Activated naive CD4-positive, alpha-beta T cell treated with anti-CD3 and anti-CD28 coated beads for 36 hours (primary cell): ENCODE measurements at places on chromosomes 16 and 17.

GRCh38 chr17:29179232-29180033, 765 bp downstream of the MYO18A start:
- no peak for DNase-seq

GRCh38 chr17:39099663-39100286, 51.7 kb downstream of the PLXDC1 start:
- no peak for DNase-seq

DNA sequence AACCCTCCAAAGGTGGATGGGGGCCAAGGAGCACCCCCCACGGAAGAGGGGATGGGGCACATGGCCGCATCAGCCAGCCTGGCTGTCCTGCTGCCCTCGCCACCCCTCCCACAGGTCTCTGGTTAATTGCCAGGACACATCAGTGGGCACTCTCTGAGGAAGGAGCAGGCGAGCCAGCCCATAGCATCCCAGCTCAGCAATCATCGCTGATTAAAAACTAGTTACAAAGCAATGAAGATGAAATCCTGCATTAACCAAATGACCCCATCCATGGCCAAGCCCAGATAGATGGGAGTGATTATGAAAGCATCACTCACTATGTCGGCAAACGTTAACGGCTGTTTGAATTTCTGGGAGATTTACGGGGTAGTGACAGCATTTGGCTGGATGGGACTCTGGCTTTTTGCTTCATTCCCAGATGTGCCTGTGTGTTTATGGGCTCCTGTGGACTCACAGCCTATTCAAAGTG, 45.3 kb downstream of the CCDC182 start:
- DNase-seq = no peak

DNA sequence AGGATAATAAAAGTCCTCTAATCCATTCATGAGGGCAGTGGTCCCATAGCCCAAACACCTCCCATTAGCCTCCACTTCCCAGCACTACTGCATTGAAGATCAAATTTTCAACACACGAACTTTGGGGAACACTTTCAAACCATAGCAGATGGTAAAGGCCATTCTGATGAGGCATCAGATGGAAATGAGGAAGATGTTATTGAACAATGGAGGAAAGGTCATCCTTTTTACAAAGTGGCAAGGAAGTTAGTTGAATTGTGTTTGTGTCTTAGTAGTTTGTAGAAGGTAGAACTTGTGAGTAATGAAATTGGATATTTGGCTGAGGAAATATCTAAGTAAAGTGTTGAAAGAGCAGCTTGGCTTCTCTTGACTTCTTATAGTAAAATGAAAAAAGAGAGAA, 93.3 kb upstream of the NLRP1 start:
- no peak for DNase-seq

DNA sequence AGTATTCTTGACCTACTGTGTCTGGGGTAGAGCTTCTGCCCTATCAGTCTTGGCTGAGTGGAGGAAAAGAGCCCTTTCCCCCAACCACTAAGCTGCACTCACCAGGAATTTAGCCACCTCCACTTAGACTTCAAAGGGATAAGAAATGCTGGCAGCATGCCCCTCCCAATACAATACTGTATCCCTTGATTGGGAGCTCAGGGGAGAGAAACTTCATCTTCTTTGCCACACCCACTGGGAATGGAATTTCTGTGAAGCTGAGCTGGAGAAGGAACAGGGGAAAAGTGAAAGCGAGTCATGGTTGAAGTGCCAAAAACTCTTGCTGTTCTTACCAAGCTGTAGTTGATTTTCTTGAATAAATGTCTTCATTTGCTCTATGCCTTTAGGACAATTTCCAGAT, 68.8 kb downstream of the CEP112 start:
- DNase-seq = no peak

DNA sequence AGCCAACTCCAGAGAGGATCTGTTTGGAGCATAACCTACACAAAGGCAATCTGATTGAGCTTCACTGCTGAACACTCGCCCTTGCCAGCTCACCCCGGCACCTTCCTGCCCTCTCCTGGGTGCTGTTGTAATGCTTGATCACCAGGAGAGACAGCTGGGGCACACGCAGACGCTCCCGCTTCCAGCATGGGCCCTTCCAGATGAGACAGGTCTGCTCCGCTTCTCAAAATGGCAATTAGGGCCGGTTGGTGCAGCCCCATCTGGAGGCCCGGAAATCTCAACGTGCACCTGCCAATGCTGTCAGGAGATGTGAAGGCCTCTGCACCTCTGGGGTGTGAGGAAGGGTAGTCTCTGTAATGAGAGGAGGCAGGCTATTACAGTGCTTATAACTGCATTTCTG, 206.1 kb downstream of the ABCC12 start:
- no peak for DNase-seq

GRCh38 chr16:1834096-1834495, 7.1 kb downstream of the FAHD1 start:
- no peak for DNase-seq
